Left forelimb (tissue), 1 donor: ENCODE measurements at places on chromosomes 2 and 18.

GRCh38 chr2:27049422-27050280, 1.8 kb upstream of the AGBL5 start:
- no peak for DNase-seq

DNA sequence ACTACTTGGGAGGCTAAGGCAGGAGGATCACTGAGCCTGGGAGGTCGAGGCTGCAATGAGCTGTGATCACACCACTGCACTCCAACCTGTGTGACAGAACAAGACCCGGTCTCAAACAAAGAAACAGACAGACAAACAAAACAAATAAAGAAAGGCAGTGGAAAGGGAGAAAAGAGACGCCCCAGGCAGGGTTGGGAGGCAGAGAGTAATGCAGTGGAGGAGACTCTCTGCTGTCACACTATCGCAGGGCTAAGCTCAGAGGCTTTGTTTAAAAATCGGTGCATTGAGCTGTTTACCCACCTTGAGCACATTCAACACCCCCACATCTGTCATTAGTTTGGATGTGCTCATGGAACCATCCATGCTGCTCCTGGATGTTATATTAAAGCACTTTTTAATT, 84.2 kb upstream of the RMP24 start:
- DNase-seq: no peak

- DNase-seq: no peak
Observed at GRCh38 chr2:161915121-161915520, 158.9 kb downstream of the DPP4 start.

DNA sequence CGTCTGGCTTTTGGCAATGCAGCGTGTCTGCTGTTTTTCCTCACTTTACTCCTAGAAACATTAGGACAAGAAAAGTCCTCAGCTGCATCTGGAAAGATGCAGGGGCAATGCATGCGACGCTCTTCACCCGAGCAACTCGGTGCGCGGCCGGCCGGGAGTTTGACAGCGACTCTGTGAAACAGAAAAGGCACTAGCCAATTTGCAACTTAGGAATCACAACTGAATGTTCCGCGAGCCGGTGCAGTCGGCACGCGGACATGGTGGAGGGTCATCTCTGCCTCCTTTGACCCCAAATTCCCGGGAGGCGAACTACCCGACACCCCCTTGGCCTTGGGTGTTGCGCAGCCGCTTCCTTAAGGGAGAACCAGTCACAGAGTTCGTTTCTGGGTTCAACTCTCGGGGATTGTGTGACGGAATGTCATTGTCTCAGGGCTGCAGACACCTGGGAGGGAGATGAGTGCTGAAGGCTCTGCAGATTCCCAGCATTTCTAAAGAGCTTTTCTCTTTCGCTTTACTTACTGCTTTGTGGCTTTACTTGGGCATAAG, 9.8 kb downstream of the NR4A2 start:
- no peak for DNase-seq

DNA sequence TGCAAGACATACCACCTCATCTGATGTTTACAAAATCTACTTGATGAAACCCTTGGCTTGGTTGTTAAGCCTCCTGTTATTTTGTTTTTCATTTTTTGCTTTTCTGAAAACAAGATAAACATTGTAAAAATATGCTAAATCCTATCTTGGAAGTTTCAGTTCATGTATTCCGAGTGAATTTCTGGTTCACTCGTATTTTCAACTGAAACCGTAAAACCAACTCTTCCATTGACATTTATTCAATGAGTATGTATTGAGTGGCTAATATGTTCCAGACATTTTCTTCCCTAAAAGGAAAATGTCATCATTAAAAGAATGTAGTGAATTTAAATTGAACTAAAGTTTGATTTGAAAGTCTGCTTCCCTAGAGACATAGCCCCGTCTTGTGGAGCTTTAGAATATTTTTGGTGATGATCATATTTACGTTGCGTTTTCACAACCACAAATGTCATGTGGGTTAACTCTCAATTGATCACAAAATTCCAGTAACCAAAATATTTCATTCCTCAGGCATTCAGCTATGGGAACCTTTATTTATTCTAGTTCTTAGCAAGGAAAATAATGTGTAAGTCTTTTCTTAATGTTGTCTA, 204.2 kb downstream of the MBD2 start:
- DNase-seq: no peak
